ENCODE measurements at places on chromosomes 12 and 14. TPM values are rescaled to one million over a fixed set of nuclear protein-coding genes. Genes with fewer than 3 reads are reported as not detected.

The CLEC9A gene
- total RNA-seq = 2.6 TPM

GRCh38 chr12:45419317-45419814 lies 203.5 kb downstream of the ANO6 start:
- no peaks in the 10 kb centered on the region for H3K36me3 ChIP-seq
- no peak for DNase-seq
- no peaks in the 10 kb centered on the region for H3K27me3 ChIP-seq
- H3K4me1 ChIP-seq = no peaks in the 10 kb centered on the region

The MYO1H gene
- total RNA-seq = 3.7 TPM

The ALX1 gene
- total RNA-seq = not detected

- no peaks in the 10 kb centered on the region for H3K27me3 ChIP-seq
- H3K4me3 ChIP-seq = no peak overlapping the region
- no peaks in the 10 kb centered on the region for H3K36me3 ChIP-seq
- DNase-seq = no peak
These were observed 131.1 kb downstream of the CACNA1C start for GRCh38 chr12:2183556-2184541.

- H3K4me3 ChIP-seq = no peak overlapping the region
- peak overlapping the region; percentile 4 for H3K27ac ChIP-seq
- H3K4me1 ChIP-seq = no peaks in the 10 kb centered on the region
- no peak for DNase-seq
These were observed 64.2 kb upstream of the DICER1 start for GRCh38 chr14:95221531-95221930.

All from testis (tissue), 5 donors.